Activated T-helper 2 cell treated with anti-CD3 and anti-CD28 coated beads, Interferon-gamma antibody, Interleukin-2, Interleukin-4, amounts not matched to agents 10 μg/mL and 5 μg/mL and 100 μg/mL, durations not matched to agents 14 hours and 24 hours and 36 hours (primary cell): ENCODE measurements at places on chromosomes 11 and 22.

- DNase-seq, result no peak
Observed at GRCh38 chr22:20562607-20563465, 55.4 kb downstream of the MED15 start.

- no peak for DNase-seq
Observed at GRCh38 chr11:78251083-78251775, 62.5 kb downstream of the USP35 start.

GRCh38 chr11:13215149-13215548 lies 62.4 kb upstream of the BMAL1 start:
- DNase-seq, result no peak

GRCh38 chr22:43177479-43177878 lies 9.5 kb downstream of the TTLL12 start:
- no peak for DNase-seq

GRCh38 chr11:73524774-73525173 lies 73.1 kb downstream of the FAM168A start:
- DNase-seq, result no peak

DNA sequence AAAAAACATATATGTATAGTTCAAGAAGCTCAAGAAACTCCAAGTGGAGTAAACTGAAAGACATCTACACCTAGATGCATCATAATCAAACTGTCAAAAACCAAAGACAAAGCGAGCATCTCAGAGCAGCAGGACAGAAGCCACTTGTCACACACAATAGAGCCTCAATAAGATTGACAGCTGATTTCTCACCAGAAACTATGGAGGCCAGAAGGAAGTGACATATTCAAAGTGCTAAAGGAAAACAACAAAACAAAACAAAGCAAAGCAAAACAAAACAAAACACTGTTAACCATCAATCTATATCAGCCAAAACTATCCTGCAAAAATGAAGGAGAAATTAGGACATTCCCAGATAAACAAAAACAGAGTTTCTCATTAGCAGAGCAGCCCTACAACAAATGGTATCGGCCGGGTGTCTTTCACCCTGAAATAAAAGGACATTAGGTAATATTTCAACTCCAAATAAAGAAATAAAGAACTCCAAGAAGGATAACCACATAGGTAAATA lies 65.8 kb upstream of the SEPTIN5 start:
- DNase-seq, result no peak

- DNase-seq, result no peak
Observed at GRCh38 chr11:30801357-30801756, 215.2 kb upstream of the MPPED2 start.

- no peak for DNase-seq
Observed at GRCh38 chr11:131723088-131723487, 352.7 kb downstream of the NTM start.

DNA sequence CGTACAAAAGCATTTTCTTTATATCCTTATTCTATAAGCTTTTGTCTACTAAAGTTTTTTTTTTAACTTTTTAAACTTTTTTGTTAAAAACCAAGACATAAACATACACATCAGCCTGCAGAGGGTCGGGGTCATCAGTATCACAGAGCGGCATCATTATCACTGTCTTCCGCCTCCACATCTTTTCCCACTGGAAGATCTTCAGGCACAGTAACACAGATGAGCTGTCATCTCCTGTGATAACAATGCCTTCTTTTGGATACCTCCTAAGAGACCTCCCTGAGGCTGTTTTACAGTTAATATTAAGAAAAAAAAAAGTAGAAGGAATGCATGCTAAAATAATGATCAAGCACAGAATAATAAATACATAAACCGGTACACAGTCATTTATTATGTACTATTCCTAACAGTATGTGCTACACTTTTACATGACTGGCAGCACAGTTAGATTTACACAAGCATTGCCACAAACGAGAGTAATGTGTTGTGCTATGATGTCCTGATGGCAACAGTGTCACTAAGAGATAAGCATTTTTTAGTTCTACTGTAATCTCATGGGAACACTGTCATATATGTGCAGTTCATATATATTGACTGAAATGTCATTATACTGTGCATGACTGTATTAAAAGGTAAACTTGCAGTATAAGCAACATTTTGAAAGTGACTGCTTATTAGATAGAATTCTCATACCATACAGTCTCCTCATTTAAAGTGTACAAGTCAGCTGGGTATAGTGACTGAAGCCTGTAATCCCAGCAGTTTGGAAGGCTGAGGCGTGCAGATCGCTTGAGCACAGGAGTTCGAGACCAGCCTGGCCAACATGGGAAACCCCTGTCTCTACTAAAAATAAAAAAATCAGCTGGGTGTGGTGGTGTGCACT lies 58.6 kb downstream of the KDM2A start:
- DNase-seq, result no peak

DNA sequence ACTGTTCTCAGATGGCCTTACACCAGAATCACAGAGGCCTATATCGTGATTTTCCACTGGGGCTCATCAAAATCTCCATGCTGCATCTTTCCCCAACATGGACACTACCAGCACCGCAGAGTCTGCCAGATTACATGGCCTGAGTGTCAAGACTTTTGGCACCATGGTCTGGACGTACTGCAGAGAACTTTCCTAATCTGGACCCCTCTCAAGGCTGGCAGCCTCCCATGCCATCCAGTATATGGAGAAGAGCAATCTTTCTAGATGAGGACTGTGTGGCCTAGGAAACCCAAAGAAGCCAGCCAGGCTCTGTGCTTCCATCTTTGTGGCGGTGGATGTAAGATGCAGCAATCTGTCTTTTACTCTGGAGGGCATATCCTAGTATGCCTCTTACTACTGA lies 139.2 kb downstream of the ADAMTS15 start:
- no peak for DNase-seq

DNA sequence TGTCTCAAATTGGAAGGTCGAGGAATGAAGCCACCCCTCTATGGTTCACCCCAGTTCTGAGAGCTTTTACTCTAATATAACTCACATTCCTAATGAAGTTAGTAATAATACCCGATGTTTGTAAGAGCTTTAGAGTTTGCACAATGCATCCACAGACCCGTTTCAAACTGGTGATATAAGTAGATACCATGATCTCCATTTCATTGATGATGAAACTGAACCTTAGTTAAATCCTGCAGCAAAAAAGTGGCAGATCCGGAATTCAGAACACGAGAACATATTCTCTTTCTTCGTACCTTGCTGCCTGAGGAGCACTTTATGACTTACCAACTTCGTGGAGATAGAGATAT lies 757 bp upstream of the RBFOX2 start:
- no peak for DNase-seq

GRCh38 chr11:75577207-75577606 lies 15.2 kb downstream of the SERPINH1 start:
- DNase-seq, result peak; percentile 31

GRCh38 chr11:30206249-30206996 lies 24.4 kb upstream of the FSHB start:
- DNase-seq, result no peak

DNA sequence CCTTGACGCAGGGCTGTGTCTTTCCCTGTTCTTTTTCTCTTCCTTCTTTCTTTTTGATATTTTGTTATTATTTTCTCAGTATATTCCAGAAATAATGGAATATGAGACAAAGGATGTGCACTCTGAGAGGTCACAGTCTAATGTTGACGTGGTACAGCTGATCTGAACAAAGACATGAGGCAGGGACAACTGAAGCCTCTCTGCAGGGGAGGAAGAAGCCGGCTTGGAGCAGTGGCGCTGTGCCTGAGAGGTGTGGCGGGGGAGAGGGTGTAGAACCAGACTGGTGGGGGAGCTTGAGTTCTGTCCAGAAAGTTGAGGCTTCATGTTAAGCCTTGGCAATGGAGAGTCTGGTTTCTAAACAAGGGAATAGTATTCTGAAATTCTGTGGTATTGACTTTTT lies 34.7 kb downstream of the ADAMTS15 start:
- DNase-seq, result no peak
